ENCODE measurements at places on chromosomes 4 and X.

- no peak for DNase-seq
Measured at GRCh38 chr4:107734120-107734519, 14.1 kb upstream of the PAPSS1 start.

DNA sequence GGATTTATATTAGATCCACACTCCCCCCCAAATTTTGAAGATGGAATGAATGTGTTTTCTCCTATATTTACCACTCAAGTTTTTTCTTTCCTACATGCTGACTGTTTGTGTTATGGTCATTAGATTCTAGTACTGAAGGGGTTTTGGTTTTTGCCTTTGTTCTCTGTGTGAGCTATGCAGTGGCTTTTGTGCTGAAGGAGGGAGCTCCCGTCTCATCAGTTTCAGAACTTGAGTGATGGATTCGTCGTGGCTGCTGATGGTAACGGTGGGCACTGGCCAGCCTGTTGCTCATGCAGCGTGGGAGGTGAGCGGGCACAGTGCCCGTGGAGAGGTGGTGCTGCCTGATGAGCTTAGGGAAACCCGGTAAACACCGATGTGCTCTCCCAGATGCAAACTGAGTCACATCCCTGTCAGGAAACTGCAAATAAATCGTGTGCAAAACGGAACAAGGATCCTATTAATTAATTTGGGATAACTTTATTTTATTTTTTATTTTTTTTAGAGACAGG lies 101.5 kb downstream of the SORBS2 start:
- no peak for DNase-seq

DNA sequence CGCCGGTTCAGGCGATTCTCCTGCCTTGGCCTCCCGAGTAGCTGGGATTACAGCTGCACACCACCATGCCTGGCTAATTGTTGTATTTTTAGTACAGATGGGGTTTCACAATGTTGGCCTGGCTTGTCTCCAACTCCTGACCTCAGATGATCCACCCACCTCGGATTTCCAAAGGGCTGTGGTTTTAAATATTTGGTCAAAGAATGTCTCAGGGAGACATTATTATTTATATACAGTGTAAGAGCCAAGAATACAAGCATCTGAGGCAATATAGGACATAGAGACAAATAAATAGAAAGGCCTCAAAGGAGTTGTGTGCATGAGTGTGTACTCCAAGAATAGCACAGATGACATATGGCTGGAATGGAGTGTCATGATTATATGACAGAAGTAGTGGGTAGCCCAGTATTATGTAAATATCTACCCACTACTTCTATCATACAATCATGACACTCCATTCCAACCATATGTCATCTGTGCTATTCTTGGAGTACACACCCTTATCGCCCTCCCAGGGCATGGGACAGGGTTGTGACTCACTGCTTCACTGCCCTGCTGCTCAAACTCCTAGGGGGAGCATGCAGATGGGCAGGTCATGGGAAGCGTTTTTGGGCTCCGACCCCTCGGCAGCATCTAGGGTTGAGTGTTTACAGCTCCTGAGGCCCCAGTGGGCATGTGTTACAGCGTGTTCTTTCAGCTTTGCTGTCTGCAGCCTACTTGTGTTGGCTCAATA lies 1649.8 kb upstream of the PCDH10 start:
- DNase-seq = no peak

GRCh38 chrX:150731795-150732194 lies 38.6 kb downstream of the MTMR1 start:
- peak; percentile 33 for DNase-seq

GRCh38 chr4:132195176-132195575 lies 953.9 kb upstream of the PCDH10 start:
- DNase-seq = no peak

- no peak for DNase-seq
Measured at GRCh38 chrX:136094962-136095361, 52.4 kb upstream of the FHL1 start.

DNA sequence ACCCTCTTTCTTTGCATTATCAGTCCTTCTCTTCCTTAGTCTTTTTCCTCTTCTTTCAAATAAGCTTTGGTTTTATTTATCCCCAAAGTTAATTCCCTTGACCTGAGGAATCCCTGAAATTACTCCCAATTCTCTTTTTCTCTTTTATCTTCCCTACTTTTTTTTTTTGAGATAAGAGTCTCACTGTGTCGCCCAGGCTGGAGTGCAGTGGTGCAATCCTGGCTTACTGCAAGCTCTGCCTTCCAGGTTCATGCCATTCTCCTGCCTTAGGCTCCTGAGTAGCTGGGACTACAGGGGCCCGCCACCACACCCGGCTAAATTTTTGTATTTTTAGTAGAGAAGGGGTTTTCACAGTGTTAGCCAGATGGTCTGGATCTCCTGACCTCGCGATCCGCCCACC lies 17.8 kb downstream of the CAMK2D start:
- DNase-seq = no peak

DNA sequence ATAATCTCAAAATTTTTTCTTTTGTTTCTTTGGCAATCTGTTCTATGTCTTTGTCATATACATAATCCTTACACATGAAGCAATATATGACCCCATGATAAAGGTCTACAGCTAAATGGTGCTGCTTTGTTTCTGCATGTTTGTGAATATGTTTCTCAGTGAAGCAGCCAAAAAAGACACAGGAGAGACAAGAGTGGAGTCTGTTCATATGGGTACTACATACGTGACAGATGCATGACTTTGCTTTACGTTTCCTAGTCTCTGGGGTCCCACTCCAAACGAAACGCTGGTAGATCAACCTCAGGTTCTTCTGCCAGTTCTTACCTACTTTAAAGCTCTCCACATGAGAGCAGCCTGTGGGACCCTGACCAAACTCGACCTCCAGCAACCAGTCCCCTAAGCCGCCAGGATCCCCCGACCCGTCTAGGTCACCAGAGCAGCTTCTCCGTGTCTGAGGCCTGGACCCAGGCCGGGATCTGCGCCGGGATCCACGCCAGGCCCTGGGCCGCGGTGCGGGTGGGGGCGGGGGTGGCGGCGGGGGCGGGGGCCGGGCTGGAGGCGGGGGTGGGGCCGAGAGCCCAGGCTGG lies 1.5 kb downstream of the USP51 start:
- no peak for DNase-seq

GRCh38 chrX:134711135-134711921 lies 53.1 kb upstream of the PLAC1 start:
- DNase-seq = no peak

GRCh38 chr4:153257991-153258390 lies 53.7 kb downstream of the TRIM2 start:
- no peak for DNase-seq

- DNase-seq = no peak
Measured at GRCh38 chr4:8847764-8848163, 23.9 kb downstream of the HMX1 start.

- DNase-seq = no peak
Measured at GRCh38 chrX:154840856-154841255, 6.4 kb upstream of the SMIM9 start.

DNA sequence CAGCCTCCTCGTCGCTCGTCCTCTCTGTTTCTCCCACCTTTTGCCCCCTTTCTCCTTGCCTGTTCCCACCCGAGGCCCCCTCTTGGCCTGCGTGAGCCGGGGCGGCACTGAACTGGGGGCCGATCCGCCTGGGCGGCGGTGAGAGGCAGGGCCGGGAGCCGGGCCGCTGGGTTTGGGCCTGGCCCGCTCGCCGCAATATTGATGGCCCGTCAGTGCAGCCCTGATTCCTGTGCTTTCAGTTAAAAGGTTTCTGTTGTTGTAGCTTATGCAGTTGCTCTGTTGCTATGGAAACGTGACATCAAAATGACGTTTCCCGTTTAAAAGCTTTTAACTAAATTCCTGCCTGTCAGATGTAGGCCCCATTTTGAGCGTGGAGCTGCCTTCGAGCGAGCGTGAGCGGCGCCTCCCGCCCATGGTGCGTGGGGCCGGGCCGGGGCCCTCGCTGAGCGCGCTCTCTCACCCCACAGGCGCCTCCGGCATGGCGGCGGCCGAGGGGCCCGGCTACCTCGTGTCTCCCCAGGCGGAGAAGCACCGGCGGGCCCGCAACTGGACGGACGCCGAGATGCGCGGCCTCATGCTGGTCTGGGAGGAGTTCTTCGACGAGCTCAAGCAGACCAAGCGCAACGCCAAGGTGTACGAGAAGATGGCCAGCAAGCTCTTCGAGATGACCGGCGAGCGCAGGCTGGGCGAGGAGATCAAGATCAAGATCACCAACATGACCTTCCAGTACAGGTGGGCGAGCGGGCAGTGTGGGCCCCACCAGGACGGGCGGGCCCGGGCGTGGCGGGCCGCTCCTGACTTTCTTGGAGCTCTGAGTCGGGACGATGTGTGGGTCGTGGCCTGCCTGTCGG lies at the start of gene MSANTD1:
MSANTD1 (plus strand) TSS at position 349 of the 851 bp plus-strand sequence; CDS start at position 413, 64 bp downstream.
- no peak for DNase-seq

DNA sequence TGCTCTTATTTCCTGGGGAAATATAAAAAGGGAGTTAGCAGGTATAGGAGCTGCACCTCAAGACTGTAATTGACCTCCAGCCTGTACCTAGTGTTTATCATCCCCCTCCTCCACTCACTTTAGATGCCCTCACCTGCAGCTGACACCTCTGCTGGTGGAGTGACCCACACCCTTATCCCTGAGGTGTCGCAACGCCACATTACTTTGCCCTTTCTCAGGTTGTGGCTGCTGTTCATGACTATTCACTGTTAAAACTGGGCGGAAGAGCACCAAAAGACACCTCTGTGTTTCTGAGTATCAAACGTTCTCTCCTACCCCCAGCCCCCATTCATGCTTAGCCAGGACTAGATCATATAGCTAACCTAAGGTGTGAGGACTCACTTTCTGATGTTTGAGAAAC lies 101.5 kb upstream of the ADAMTS3 start:
- no peak for DNase-seq

DNA sequence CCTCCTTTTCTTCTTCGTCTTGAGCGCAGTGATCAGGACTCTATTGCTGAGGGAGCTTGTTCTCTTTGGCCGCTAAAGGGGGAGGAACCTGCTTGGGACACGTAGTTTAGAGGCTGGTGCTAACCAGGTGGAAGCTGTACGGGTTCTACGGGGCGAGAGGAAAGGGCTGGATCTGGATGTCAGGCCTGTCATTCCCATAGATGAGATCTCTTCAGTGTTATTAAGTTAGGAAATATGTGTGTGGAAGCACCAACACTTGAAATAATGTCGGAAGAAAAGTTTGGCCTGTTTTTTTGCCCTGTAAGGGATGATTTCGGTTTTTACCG lies 643 bp downstream of the SRP72 start:
- no peak for DNase-seq

DNA sequence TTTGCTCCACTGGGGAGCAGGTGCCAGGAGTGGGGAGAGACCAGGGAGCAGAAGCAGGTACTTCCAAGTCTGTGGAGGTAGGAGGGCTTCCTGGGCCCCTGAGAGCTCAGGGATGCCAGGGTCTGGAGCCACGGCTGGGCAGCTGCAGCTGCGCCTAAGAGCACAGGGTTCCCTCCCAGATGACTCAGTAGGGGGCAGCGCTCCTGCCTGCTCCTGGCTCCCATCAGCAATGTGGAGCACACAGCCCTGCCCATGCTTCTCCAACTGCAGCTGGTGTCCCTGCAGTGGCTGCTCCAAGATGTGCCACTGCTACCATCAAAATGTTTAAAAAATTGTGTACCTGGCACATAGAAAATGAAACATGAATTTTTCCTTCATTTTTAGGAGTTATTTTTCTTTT lies 1028.2 kb downstream of the PCDH7 start:
- DNase-seq = no peak

DNA sequence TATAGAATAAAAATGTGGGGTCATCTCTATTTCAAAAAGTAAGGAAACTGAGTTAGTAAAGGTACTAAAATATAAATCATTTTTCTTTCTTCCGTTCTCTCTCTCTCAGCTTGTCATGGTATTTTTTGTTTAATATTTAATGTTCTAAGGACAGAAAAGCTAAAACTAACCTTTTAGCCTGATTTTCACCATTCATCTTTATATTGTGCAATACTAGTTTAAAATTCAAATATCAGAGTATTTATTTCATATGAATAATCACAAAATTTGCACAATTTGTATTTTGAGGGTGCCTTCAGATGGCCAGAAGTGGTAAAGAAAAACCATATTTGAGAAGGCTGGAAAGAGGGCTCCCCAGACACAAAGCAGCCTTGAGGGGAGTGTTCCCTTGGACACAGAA lies 197.6 kb upstream of the AR start:
- no peak for DNase-seq

DNA sequence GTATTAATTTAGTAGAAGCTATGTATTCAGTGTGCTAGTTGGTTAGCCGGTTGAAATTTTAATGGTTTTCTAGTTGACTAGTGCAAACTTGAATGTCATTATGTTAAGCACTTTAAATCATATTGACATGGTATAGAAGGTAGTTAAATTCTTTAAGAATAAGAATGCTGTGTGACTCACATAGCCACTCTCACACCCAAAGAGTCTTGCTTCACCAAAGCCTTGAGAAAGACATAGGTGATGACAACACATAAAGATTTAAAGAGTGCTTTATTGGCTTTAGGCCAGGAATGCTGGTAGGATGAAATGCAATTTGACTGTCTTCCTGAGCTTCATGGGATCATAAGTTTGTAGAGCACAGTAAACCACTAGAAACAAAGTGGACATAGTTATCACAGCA lies 85.3 kb downstream of the DCAF8L2 start:
- DNase-seq = no peak

DNA sequence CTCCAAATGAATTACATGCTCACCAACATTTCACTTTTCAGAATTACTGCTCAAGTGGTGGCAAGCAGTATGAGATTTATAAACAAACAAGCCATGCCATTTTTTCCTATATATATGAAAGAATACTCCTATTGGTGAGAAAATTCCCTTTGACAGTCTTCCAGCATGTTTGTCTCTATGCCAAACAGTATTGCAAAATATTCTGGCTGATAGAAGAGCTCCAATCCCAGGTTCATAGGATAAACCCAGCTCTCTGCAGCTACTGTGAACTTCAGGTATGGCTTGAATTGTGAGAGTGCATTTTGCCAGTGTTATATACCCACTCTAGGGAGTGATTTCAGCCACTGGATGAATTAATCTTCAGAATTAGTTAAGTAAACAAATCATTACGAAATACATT lies 108.8 kb downstream of the MAGEC2 start:
- no peak for DNase-seq

GRCh38 chrX:108000751-108001150 lies 18.6 kb upstream of the TEX13B start:
- DNase-seq = no peak

DNA sequence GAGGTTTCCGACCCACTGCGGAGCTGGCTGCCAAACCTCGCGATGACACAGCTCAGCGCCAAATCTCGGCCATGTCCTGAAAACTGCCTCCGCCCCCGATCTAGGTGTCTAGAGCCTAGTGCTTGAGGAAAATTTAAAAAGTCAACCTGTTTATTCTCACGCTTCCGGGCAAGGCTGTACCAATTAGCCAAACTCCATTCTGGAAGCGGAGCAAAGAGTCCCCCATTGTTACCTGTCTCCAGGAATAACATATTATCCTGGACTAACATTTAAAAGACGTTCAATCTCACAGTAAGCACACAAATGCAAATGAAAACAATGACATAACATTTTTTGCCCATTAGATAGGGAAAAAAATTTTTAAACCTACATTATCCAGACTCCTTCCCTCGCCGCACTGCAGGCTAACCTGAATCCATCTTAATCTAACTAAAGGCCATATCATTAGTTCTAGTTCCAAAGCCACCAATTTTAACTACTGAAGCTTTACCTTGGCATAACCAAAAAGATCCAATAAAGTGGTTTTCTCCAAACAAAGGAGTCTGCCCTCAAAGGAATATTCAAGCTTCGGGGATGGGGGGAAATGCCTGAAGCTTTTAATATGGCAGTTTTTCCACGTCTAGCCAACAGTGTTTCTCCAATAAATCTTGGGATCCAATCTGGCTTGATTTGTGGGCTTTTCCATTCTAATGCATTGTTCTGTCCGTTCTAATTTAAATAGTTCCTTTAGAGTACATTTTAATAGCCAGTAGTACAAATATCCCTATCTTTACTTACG lies 1.9 kb downstream of the HUWE1 start:
- DNase-seq = peak; percentile 76

- no peak for DNase-seq
Measured at GRCh38 chrX:113906168-113906567, 677.7 kb upstream of the HTR2C start.
